Activated T-helper 1 cell treated with anti-CD3 and anti-CD28 coated beads, Interleukin-12 subunit alpha, Interleukin-12 subunit beta, Interleukin-2, Interleukin-4 antibody, amounts not matched to agents 30 ng/mL and 10 ng/mL and 1 ng/mL, durations not matched to agents 14 hours and 24 hours and 36 hours (primary cell): ENCODE measurements at places on chromosomes 13 and 19.
A peak's percentile ranks its signal among the peaks of the same experiment; 100 is the strongest.

DNA sequence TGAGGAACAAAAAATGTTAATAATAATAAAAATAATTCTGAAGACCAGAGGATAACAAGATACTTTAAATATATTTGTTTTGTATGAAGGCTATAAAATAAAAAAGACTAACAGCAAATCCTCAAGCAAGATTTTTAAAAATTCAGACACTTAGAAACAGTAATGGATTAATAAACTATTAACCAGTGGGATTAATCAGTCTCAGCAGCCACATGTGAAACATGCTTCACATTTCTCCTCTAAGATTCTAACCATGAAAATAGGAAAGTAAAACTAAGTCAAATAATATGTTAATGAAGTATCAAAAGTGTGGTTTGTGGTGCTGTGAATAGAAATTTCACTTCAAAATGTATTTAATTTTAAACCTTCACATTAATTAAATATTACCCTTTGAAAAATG, 57.4 kb downstream of the KCNRG start:
- no peak for DNase-seq

DNA sequence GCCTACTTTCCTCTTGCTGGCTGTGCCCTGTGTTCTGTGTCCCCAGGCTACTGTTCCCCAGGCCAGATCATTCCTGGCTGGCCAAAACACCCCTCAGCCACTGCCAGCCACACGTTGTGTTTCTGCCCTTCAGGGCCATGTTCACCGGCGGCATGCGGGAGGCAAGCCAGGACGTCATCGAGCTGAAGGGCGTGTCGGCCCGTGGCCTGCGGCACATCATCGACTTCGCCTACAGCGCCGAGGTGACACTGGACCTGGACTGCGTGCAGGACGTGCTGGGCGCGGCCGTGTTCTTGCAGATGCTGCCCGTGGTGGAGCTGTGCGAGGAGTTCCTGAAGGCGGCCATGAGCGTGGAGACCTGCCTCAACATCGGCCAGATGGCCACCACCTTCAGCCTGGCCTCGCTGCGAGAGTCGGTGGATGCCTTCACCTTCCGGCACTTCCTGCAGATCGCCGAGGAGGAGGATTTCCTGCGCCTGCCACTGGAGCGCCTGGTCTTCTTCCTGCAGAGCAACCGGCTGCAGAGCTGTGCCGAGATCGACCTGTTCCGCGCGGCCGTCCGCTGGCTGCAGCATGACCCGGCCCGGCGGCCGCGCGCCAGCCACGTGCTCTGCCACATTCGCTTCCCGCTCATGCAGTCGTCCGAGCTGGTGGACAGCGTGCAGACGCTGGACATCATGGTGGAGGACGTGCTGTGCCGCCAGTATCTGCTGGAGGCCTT, 15.8 kb upstream of the CRTC1 start:
- no peak for DNase-seq

GRCh38 chr13:55440465-55441085, 1700.1 kb upstream of the PRR20A start:
- DNase-seq, result no peak

DNA sequence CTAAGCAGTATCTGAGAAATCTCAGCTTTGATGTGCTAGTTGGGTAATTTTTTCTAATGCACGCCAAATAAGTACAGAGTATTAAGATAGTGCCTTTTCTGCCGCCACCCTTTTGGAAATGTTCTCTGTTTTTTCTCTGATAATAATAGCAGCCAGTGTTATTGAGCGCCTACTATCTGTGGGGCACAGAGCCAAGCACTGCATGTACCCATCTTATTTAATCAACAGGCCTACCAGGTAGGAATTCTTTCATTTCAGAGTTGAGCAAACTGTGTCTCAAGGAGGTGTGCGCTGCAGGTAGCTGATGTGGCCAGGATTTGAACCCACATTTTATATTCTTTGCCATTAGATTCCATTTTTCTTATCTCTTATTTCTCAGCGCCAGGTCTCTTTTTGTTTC, 1.4 kb downstream of the EPN1 start:
- no peak for DNase-seq

DNA sequence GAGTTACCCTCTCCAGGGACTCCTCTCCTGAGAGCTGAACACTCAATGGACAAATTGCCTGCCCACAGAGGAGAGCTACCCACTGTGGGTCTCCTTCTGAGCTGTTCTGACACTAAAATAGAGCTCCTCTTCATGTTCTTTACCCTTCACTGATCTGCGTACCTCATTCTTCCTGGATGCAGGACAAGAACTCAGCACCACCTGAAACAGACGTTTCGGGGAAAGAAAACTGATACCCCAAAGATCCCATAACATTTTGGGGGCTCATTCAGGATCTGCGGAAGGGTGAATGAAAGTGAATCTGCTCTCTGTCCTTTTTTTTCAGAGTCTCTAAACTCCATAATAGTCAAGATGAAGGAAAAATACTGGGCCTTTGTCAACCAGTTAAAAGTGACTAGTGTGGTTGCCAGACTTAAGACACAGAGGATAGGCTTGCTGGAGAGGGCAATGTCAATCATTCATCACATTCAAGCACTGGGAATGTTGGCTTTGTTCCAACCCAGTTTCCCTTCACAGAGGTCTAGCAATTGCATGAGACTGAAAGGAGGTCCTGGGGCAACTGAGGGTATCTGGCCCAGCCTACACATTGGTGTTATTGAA, 136.7 kb upstream of the SLITRK6 start:
- DNase-seq, result no peak

DNA sequence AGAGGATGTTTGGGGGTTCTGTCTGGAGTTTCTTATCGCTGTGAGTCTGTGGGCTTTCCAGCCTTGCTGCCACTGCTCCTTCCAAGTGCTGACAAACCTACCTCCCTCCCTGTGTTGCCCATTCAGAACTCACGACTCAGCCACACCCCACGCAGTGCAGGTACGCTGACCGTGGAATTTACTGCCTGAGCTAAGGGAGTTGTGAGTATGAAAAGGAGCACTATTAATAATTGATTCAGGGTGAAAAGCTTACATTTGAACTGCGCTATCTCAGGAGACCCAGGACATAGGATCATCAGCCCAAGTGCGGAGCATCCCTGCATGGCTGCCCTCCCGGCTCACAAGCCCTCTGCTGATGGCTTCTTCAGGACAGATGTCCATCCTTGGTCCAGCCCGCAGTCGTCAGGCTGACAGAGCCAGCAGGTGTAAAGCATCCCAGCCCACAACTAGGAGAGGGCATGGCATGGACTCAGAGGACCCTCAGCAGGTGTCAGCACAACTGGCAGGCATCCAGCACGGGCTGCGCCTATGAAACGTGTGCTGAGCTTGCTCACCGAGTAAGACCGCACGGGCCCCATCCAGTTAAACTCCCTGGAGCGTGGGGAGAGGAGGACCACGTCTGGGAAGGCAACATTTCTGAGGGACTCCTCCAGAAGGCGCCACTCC, 244.0 kb downstream of the COL4A1 start:
- no peak for DNase-seq

DNA sequence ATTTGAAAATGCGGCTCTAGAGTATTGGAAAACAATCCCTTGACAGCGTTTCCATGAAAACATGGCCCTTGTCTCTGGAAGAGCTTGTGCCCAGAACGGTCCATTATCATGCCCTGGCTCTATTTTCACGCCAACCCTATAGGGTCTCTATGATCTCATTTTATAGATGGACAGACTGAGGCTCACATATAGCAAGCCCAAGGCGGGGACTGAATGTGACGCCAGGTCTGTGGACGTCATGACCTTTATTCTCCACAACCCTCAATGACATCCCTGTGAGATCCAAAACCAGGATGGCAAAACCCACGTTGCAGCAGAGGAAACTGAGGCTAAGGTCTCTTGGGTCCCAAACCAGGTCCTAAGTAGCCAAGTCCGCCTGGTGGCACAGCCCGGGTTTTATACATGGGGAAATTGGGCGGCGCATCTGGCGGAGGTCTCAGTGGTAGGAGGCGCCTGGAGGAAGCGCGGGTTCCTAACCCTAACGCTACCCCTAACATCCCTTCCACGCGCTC, 425 bp upstream of the COLGALT1 start:
- no peak for DNase-seq

GRCh38 chr19:17160908-17161307, 54.2 kb upstream of the USE1 start:
- no peak for DNase-seq

GRCh38 chr19:45591004-45591637, 6.5 kb upstream of the OPA3 start:
- DNase-seq, result peak; percentile 17

DNA sequence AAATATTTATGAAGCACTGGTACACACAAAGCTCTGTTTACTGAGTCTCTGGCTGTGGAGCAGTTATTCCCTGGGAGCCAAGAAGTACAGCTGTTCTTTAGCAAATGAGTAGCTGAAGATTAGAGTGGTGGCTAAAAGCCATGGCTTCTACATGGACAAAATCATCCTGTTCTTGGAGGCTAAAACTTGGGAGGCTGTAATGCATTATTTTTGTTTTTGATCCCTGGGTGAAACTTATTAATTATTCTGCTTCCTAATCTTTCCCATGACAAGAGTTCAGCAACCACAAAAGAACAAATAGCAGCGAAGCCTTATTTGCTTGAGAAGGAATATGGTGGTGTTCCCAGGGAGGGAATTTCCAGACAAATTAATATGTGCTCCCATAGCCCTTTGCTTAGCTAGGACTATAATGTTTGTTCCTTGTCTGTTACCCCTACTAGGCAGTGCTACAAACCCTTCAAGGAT, 109.5 kb downstream of the DCT start:
- DNase-seq, result no peak

GRCh38 chr13:110600261-110600819, 15.0 kb upstream of the NAXD start:
- DNase-seq, result no peak

GRCh38 chr19:4967738-4968461, 1.0 kb upstream of the KDM4B start:
- DNase-seq, result no peak

DNA sequence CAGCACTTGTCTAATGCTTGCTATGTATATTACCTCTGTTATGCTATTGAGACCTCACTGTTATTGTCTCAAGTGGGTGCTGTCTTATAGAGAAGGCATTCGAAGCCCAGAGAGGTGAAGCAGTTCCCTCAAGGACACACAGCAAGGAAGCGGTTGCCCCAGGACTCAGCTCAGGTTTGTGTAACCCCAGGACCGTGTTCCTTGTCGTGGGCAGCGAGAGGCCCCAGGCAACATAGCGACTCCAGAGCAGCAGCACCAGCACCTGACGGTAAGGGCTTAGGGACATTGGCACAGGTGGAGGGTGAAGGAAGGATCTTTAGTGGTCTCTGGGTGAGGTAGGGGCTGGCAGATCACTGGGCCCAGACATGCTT, 2.4 kb downstream of the KLK15 start:
- DNase-seq, result no peak

DNA sequence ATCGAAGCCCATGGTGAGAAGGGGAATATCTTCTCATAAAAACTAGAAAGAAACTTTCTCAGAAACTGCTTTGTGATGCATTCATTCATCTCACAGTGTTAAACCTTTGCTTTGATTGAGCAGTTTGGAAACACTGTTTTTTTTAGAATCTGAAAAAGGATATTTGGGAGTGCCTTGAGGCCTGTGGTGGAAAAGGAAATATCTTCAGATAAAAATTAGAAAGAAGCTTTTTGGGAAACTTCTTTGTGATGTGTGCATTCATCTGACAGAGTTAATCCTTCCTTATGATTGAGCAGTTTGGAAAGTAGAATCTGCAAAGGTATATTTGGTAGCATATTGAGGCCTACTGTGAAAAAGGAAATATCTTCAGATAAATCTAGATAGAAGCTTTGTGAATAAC, 1594.9 kb downstream of the UQCRFS1 start:
- DNase-seq, result no peak

GRCh38 chr19:19106056-19106551, 32.2 kb downstream of the TMEM161A start:
- no peak for DNase-seq

GRCh38 chr19:46946611-46947238, 72.9 kb upstream of the NPAS1 start:
- no peak for DNase-seq

- no peak for DNase-seq
Observed at GRCh38 chr19:10611907-10612306, 13.4 kb upstream of the SLC44A2 start.

DNA sequence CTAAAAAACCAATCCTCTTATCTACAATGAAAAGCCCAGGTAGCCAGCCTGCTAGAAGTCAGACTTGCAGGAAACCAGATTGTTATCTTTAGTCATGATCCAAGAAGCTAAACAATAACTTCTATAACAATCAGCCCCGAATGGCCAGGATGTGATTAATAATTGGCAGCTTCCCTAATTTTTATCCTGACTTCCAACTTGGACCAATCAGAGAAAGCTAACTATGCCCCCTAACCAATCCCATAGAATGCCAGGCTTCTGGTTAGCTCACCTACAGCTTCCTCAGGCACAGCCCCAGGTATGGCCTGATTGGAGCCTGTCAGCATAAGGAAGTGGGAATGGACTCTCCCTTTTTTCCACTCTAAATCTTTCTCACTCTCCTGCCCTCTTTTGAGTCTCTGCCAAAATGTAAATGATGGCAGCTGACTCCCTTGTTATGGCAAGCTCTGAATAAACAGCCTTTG, 394.9 kb downstream of the DLEU7 start:
- DNase-seq, result no peak

- no peak for DNase-seq
Observed at GRCh38 chr19:51468545-51468920, 9.8 kb upstream of the CEACAM18 start.

GRCh38 chr19:2982983-2983350, 5.6 kb downstream of the TLE6 start:
- DNase-seq, result no peak

GRCh38 chr19:7722231-7722651, 9.7 kb downstream of the CLEC4G start:
- DNase-seq, result no peak

- DNase-seq, result no peak
Observed at GRCh38 chr13:39149896-39150295, 111.6 kb downstream of the NHLRC3 start.

GRCh38 chr13:108958013-108958376, 328.6 kb downstream of the MYO16 start:
- DNase-seq, result no peak

DNA sequence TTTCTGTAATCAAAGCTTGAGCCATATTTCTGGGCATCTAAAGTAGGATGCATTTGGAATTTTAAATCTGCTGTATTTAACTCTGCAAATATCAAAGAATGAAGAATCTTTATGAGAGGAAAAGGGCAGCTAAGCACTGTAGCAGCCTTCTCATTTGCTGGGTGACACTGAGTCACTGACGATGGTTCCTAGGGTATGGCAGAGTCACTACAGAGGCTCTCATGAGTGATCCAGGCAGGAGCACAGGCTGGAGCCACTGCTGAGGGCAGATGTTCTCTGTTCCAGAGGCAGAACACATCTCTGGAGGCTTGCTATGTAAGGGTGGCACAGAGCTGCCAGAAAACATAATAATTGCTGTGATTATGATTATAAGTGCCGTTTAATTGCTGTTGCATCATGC, 340.7 kb upstream of the HTR2A start:
- no peak for DNase-seq

GRCh38 chr13:40017662-40018262, 362.3 kb downstream of the COG6 start:
- DNase-seq, result no peak
